Right lung (tissue), 10 donors: ENCODE measurements at places on chromosomes 5 and 9.

DNA sequence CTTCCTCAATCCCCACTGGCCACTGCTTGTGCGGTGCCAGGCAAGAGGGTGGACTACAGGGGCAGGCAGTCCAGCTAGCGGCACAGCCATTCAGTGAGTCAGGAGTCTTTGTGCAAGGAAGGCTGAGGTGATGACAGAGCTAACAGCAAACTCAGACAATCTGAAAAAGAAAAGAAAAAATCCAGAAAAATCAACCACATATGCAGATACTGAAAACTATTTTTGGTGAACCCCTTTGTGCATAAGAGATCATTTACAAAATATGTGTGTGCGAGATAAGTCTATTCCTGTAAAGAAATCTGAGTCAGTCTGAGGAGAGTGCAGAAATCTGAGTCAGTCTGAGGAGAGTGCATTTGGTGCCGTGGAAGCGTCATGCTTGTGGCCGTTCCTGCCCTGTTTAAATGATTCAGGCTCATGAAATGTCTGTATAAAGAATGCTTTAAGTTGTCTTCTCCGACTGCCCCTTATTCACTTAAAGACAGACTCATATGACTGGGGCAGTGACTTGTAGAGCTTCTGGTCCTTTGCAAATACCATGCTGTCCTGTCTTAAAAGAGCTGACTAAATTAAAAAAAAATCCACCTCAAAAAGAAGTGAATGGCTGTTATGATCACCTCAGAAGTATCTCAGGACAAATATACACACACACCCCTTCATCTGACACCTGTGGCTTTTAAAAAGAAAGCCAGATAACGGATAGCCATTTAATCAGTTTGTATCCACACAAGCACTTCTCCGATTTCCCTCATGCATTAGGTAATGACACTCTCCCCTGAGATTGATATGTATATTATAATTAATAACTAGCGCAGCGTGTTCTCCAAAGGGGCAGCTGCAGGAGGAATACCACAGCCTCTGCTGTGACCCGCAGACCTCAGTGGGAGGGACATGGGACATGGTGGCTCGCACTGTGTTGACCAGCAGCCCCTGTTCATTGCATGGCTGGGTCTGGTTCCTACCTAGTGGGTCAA, 47.3 kb downstream of the TRIO start:
- no peak for DNase-seq

- DNase-seq = no peak
Measured at GRCh38 chr9:71816916-71817451, 48.7 kb upstream of the CEMIP2 start.

DNA sequence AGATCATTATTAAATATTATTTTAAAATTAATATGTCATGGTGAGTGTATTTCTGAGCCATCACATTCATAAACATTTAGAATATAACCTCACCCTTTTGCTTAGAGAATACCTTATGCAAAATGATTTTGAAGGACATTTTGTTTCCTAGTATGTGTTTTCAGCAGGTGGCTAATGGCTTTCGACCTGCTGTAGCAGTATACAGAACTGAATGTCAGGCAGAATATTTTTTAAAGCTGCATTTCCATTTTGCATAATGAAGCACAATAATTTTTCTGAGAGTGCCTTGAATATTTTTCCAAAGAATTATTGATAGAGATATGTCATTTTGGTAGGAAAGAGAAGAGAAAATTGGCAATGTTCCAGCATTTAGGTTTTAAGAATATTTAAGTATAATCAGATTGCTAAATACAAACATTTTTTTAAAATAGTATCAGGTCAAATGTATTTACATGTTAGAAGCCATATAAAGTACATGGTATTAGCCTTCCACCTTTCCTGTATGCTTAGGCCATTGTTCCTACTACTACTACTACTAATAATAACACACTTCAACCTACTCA, 42.3 kb downstream of the PAM start:
- no peak for DNase-seq

- DNase-seq = no peak
Measured at GRCh38 chr5:33523208-33523771, 82.5 kb downstream of the TARS1 start.

DNA sequence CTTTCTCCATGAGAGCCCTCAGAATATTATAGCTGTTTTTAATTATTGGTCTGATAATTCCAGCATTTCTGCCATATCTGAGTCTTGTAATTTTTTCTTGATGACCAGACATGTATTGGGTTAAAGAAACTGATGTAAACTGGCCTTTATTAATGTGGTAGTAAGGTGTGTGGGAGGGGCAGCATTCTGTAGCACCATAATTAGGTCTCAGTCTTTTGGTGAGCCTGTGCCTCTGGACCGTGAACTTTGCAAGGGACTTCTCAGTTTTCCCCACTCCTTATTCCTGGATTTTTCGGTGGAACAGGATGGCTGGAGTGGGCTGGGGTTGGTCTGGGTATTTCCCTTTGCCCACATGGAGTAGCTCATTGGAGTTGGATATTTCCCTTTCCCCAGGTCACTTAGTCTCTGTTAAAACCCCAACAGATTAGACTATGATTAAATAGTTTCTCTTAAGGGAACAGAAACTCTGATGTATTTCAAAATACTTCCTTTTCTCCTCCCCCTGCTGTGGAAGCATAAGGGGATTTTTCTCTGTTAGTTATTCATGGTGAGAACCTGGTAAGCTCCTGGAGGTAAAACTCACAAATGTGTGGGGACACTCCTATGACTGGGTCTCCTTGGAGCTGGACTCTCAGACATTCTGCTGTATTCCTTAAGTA, 52.4 kb downstream of the FSD1L start:
- DNase-seq = no peak

DNA sequence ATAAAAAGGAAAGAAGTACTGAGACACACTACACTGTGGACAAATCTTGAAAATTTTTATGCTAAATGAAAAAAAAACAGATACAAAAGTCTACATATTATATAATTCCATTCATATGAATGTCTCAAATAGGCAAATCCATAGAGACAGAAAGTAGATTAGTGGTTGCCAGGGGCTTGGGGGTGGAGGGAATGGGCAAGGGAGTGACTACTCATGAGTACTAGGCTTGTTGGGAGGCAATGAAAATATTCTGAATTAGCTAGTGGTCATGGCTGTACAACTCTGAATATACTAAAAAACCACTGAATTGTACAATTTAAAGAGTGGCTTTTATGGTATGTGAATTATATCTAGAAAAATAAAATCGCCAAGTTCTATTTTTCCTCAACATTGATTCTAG, 154.9 kb downstream of the AUH start:
- DNase-seq = no peak

DNA sequence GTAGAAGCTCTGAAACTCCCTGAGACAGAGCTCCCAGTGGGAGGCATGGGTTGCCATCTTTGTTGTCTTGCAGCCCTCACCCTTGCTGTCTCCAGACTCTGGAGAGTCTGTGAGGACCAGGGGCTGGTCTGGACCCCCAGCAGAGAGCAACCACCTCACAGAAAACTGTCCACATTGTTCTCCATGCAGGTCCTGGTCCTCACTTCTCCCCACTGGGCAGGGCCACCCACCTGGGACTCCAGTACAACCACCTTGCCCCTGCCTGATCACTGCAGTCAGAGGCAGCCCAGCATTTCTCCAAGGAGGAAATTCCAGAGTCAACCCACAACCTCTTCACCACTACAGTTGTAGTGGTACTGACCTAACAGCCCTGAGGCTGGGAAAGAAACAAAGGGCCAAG, 285.6 kb upstream of the RPS23 start:
- no peak for DNase-seq

DNA sequence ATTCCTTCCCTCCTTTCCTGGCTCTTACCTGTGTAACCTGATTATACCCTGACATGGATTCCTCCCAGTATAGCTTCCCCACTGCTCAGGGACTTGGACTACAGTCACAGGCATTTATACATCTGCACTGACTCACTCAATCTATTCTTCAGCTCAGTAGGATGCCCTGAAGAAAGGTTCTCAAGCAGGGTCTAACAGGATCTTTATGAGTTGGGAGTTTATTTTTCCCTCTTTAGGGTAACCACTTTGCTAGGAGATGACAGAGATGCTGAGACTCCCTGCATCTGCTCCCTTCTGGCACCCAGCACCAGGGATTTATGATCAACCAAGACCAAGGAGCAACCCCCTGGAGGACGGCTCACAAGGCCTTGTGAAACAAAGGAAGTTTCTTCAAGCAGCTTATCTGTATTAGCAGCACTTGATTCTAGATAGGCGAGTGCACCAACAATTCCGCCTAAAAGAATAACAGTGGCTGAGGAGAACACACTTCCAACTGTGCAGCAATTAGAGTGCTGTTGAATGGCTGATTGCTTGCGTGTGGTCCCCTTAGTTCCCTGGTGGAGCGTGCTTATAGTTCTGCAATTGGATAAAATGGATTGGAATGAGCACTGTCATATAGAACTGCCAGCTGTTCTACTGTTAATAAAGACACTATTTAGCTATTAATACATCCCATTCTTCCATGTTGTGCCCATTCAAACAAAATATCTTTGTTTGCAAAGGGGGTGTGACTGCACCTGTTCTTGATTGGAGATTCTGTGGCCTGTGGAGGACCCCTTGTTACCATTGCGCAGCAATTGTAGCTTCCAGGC, 482.6 kb downstream of the ZNF608 start:
- peak; percentile 52 for DNase-seq

GRCh38 chr5:158809310-158809850, 290.3 kb downstream of the EBF1 start:
- DNase-seq = no peak

DNA sequence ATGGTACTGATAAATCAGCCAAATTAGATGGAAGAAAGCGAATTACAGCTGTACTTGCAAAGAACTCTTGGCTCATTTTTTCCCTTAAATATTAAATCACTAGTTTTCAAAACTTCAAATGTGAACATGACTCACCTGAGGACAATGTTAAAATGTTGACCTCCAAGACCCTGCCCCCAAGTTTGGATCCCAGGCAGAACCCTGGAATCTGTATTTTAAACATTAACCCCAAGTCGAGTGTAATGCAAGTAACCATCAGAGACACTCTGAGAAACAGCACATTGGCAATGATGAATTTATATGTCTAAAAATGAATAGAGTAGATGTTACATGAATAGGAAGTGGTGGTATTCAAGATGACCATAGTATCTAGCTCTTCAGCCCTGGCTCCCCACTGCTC, 2.3 kb upstream of the CD274 start:
- no peak for DNase-seq

- DNase-seq = no peak
Measured at GRCh38 chr9:115416299-115416698, 298.3 kb upstream of the TNC start.

DNA sequence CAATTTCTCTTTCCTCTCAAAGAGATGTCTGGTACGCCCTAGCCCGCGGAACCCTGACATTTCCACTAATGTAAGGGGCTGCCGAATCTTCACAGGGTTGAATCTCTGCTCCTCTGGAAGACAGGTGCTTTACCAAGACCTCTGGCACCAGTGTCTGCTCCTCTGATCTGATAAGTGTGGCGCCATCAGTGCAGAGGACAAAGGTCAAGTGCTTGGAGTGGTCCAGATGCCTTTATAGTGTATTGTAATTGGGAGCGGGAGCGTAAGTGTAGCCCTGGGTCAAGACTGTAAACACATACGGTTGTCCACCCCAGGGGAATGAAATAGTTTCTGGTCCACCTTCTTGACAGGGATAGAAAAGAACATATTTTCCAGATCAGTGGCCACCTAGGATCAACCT, 17.7 kb downstream of the ADAMTSL2 start:
- no peak for DNase-seq

GRCh38 chr5:37132646-37133045, 116.5 kb downstream of the CPLANE1 start:
- no peak for DNase-seq

GRCh38 chr5:20959347-20959746, 971.3 kb upstream of the CDH18 start:
- no peak for DNase-seq

DNA sequence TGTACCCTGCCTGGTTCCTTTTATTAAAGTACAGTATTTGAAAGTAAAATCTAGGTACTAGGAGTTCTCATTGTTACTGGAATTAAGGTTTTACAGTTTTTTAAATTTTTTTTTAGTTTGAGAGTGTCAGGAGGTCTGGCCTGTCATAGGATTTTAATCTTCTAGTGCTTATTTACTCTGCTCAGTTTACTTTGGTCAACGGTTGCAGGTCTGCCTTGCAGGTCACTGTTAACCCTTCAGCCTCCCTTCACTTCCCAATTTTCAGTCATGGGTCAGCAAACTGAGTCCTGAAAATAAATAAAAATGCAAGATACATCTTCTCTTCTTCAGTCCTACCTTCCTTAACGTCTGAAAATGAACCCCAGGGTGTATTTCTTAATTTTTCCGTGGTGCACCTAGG, 18.8 kb upstream of the PTBP3 start:
- no peak for DNase-seq

DNA sequence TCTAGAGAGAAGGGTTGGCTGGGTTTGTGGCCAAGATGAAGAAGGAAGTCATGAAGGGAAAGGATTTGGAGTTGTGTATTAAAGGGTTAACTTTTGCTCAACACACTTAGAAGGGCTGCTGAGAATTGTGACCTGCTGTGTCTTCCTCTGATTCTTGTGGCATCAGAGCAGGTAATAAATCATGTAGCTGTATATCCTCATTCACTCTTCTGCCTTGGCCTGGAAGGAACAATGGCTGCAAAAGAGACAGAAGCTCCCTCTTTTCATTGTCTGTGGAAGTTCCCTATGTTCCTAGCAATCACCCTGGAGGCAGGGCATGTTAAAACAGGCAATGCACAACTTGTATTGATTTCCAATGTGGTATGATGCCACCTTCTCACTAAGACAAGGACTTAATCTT, 159.1 kb downstream of the LRRC70 start:
- no peak for DNase-seq

DNA sequence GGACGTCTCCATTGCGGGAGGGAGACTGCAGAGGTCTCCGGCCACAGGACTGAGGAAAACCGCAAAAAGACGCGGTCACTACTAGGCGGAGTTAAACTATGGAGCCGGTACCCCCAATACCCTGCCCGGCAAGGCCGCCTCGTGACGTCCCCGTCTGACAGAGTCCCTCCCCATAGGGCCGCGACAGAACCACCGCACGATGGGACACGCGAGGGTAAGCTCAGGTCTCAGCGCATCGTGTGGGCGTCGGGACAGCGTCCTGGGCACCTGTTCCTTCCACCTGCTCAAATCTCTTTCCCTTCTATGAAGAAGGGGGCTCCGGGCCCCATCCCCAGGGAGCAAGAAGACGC, 35.2 kb upstream of the GLDC start:
- DNase-seq = no peak

DNA sequence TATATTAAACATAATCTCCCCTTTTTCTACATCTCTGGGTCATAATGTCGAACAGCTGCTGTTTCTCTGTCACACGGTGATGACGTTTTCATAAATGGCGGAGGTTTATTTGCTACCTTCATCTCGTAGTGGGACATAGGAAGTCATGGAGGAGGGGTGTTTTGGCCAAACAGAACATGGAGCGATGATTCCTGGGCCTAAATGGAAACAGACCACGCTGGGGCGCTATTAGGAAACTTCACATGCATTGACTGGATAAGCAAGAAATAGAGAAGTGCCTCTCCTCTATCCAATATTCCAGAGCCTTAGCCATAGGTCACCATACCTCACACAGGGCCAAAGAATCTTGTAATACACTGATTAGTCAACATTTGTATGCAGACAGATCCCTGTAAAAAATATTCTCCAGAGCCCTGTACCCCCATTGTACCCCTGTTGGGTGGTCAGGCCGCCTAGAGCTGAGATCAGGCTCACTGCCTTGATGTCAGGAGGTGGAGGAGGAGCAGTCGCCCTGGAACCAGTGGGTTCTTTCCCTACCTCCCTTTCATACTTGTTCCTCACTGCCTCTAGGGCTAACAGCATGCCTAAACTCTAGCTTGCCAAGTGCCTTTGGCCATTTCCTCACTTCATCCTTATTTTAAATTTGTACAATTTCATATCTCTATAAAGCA, 77.8 kb upstream of the SPIN1 start:
- DNase-seq = no peak

- DNase-seq = no peak
Measured at GRCh38 chr5:152113401-152113800, 188.8 kb upstream of the GLRA1 start.
